Progenitor cell of endocrine pancreas (in vitro differentiated cells): ENCODE measurements at places on chromosomes 2 and 18.

DNA sequence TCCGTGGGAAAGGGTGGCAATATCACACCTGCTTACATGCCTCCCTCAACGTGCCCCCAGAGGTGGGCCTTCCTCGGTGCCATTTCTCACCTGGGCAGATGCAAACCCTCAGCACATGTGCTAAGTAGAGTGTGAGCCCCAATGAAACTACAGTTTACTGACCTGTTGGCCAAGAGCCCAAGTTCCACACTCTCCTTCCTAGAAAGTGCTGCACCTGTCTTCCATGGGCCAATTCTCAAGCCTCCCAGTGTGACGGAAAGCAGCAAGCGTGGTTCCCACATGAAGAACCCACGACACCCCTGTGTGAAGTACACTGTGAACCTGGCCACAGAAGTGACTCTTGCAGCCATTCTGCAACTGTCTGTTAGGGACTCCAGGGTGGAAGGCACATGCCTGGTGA is 73.7 kb downstream of the UXS1 start:
- no peak for DNase-seq

- DNase-seq: no peak
Observed at GRCh38 chr18:3873211-3873610, 423.2 kb downstream of the TGIF1 start.

GRCh38 chr18:80178935-80179818 is 68.1 kb downstream of the PARD6G start:
- no peak for DNase-seq

- DNase-seq: no peak
Observed at GRCh38 chr2:132478461-132479105, 62.0 kb downstream of the GPR39 start.

DNA sequence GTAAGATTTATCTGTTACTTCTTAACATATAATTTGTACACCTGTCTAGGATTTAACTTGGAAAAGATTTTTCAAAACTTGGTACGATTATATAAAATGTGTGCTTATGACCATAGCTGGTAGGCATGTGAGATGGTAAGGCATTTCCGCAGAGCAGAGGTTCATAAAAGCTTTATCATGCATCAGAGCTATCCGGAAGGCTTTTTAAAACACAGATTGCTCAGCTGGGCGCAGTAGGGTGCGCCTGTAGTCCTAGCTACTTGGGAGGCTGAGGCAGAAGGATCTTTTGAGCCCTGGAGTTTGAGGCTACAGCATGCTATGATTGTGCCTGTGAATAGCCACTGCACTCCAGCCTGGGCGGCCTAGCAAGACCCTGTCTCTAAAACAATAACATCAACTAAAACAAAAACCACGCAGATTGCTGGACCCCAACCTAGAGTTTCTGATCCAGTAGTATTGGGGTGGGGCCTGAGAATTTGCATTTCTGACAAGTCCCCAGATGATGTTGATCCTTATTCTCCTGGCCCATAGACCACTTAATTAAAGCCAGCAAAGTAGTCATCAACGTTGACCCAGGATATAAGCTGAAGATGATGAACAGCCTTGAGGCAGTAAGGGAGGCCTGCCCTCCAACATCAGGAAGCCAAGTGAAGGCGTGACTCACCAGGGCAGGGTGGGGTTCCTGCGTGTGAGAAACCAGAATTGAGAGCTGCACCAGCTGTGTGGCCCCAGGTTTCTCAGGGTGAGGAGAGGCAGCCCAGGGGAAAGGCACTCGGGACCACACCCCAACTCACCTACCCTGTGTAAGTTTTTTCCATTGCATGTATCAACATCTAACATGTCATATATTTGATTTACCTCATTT is 21.6 kb upstream of the SLC20A1 start:
- DNase-seq: no peak

DNA sequence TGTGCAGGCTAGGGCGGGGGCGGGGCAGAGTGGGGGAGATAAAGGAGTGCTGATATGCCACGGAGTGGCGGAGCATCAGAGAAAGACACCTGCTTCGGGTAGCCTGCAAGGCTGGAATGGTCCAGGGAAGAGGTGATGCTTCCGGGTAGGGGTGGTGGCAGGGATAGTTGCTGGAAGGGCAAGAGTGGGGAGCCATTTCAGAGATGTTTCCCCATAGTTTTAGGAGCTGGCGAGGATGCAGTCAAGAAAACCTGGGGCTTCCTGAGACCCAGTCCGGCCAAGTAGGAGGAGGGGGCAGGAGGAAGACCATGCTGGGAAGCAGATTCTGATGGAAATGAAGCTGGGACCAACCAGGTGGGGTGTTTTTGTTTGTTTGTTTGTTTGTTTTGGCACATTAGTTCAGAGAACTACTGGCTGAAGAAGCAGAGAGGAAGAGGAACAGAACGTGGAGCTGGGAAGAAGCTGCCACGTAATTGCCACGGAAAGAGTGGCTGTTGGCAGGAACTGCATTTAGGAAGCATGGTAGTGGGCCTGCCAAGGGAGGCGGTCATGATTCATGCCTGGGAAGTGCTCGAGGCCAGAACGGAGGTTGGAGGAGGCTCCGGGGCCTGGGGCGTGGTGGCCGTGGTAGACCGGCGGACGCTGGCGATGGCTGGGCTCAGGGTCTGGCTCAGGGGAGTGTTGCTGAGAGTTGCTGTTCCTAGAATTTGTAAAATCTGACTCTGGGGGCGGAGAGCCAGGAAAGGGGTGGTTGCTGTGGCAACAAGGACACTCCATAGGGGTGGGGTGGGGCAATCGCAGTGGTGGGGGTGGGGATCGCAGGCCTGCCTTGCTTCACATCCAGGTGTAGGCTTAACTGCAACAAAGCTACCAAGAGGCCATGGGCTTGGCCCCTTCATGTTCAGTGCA is 8.6 kb upstream of the INPP5D start:
- DNase-seq: no peak

DNA sequence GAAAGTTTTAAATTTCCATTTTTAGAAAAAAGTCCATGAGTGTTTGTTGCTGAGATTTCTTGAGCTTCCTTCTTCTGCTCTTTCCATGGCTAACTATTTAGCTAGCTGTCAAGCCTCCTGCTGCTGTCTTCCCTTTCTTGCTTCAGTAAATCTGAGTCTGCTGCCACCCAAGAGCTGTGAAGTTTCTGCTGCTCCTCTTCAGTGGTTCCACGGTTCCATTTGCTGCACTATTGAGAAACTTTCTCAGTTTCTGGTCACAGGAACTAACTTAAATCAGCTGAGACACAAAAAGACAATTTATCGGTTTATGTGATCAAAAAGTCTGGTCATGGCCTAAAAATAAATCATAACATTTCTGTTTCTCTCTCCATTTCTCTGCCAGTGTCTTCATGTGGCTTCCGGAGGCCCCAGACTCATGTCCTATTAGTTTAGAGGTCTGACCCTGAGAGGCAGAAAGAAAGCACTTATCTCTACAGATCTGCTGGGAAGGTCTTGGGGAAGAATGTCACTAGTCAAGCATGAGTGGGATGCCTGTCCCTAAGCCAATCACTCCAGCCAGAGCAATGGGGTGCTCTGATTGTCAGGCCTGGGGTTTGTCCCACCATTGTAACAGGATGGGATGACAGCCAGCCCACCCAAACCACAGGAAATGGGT is 73.0 kb upstream of the ARL4C start:
- no peak for DNase-seq

- peak; percentile 39 for DNase-seq
Observed at GRCh38 chr2:6526093-6526824, 339.4 kb downstream of the CMPK2 start.

DNA sequence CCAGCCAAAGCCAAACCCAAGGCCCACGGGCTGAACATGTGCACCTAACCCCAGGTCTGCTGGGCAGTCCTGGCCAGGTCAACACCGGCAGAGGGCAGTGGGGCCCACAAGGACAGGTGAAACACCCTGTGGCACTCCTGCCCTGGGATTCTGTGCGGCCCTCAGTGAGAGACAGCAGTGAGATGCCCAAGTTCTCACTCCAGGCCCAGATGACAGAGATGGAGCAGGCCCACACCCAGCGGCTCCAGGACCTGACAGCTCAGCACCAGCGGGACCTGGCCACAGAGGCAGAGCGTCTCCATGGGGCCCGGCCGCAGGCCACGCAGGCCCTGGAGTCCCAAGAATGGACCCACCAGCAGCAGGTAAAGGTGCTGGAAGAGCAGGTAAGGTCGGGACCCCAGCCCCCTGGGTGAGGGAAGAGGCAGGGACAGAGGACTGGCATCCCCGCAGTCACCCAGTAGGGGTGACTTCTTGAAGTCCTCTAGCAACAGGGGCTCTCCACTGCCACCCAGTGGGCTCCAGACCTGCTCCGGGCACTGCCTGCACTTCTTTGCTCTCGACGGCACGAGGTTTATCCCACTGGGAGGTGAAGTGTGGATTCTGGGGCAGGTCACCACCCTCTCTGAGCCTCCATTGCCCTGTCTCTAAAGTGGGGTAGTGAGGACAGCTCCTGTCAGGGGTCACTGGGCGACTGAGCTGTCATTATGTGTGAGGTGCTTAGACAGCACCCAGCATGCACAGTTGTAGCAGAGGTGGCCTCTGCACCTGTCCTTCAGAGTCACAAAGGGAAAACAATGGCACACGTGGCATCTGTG is 8.8 kb upstream of the SNED1 start:
- DNase-seq: no peak

- no peak for DNase-seq
Observed at GRCh38 chr2:189254268-189254883, 74.8 kb upstream of the COL5A2 start.

- DNase-seq: no peak
Observed at GRCh38 chr2:118123561-118124232, 35.4 kb downstream of the INSIG2 start.

- no peak for DNase-seq
Observed at GRCh38 chr2:144827404-144827803, 307.5 kb upstream of the ZEB2 start.

DNA sequence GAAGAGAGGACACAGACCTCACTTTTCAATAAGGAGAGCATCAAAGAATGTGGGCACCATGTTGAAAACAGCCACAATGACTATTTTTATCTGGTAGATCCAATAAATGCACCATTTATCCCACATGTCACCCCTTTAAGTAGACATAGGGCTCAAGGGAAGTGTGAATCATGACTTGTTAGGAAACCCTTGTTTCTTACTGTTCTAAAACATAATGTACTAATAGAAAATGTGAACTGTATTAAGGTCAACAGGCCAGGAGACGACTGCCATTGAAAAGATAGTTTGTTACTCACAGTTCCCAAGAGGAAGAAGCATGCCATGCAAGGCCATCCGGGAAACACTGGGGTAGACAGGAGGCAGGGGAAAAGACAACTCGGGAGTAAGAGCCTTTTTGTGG is 137.7 kb downstream of the EN1 start:
- DNase-seq: no peak

GRCh38 chr18:59659508-59660170 is 37.6 kb downstream of the CCBE1 start:
- no peak for DNase-seq

GRCh38 chr2:16746833-16747232 is 81.2 kb upstream of the CYRIA start:
- DNase-seq: no peak

- no peak for DNase-seq
Observed at GRCh38 chr2:62466503-62466854, 39.5 kb downstream of the TMEM17 start.

- no peak for DNase-seq
Observed at GRCh38 chr2:104804148-104804890, 49.6 kb upstream of the POU3F3 start.

DNA sequence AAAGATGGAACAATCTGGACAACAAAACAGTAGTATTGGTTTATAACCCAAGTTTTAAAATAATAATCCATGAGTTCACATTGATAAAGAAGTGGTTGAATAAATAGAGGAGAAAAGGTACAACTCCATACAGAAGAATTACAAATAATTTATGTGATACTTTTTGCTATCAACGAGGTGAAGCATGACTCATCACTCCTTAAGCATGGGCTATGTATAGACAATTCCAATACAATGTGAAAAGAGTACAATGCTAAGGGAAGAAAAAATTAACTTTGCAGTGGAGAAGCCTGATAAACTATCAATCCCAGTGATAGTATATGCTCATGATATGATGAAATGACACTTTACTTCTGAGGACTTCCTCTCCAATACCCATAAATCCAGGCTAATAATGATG is 312.9 kb downstream of the GULP1 start:
- no peak for DNase-seq

- DNase-seq: no peak
Observed at GRCh38 chr2:8511868-8512612, 169.8 kb upstream of the ID2 start.

GRCh38 chr2:177291701-177292100 is 27.2 kb upstream of the NFE2L2 start:
- DNase-seq: no peak

DNA sequence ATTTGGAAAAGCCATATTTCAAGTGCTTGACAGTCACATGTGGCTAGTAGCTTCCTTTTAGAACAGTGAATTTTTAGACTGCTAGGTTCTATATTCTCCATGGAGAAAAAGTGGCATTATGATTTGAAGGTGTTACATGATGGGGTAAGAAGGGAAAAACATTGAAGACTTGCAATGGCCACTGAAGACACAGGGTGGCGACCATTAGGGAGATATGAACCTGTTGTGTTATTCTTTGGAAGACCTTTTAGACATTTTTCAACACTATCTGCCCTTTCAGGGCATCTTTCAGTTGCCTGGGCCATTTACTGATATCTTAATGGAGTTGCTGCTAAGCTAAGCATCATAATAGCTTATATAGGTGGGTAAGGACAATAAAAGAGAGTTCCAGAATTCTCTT is 1387.2 kb downstream of the SUCLG1 start:
- no peak for DNase-seq

GRCh38 chr2:98821629-98822135 is 90.8 kb upstream of the MGAT4A start:
- no peak for DNase-seq

- DNase-seq: no peak
Observed at GRCh38 chr2:189542145-189542882, 38.3 kb downstream of the SLC40A1 start.

- no peak for DNase-seq
Observed at GRCh38 chr18:79718878-79719477, 39.4 kb downstream of the CTDP1 start.

DNA sequence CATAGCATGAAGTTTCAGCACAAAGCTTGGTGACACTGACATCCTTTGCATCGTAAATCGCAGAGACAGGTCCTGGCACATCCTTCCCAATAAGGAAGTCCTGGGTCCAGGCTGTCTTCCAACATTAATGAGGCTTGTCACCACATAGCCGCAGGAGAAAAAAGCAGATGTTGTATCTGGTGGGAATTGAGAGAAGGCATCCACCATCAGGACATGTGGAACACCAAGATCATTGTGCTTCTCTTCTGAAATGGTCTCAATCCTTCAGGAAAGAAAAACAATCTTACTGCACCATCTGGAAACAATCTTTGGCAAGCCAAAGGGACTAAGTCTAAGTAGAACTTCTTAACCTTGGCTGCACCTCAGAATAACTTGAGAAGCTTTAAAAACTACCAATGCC is 119.0 kb upstream of the ARHGAP28 start:
- no peak for DNase-seq

GRCh38 chr2:164688896-164689419 is 67.7 kb upstream of the GRB14 start:
- no peak for DNase-seq
